NCI-H1436 treated with DMSO at 0.1 percent for 48 hours (cell line): ENCODE measurements at places on chromosomes 3 and 15.

DNA sequence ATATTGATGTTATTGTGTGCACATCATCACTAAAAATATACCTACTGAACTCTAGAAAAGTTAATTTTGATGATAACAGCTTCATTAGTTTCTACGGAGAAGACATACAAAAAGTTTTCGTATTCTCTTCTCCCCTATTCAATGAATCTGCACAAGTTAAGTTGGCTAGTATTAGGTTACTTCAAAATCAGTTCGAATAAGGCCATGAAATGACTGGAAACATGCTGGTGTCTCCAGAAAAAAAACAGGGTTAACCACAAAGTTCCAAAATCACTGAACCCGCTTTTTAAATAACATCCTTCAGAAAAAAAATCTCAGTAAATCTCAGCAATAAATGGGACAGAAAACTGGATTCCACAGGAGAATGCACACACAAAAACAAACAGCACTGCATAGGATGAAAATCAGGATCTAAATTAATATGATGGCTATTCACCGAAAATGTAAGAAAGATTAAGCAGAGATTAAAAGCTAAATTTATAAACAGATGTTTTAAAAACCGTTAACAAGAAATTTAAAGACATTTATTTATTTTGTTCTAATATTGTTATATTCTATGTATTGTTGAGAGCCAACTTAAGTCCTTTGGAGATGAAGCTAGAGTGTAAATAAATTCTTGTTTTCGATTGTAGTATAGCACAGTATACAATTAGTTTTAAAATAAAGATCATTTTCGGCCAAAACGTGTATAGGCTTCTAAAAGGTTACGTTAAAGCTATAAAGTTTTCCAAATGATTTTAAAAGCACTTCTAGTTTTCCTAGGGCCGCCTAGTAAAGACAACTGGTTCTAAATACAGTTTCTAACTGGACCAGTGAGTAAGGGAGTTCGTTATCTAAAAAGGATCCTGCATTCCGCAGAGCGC lies 1.0 kb downstream of the IGSF11 start:
- no peak for DNase-seq

DNA sequence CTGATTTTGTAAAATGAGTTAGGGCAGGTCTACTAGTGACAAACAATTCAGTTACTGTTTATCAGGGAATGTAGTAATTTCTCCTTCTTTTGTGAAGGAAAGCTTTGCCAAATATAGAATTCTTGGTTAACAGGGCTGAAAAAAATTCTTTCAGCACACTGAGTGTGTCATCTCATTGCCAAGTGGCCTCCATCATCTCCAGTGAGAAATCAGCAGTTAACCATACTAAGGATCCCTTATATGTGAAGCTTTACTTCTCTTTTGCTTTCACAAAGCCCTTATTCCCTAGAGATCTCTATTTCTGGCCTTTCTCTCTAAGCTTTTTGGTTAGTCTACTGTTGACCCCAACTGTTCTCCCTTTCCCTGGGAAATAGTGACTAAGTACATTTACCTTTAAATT lies 269.1 kb downstream of the SCAPER start:
- DNase-seq, result no peak

- peak; percentile 55 for DNase-seq
These were observed 73.0 kb downstream of the MYH15 start for GRCh38 chr3:108437439-108437838.

DNA sequence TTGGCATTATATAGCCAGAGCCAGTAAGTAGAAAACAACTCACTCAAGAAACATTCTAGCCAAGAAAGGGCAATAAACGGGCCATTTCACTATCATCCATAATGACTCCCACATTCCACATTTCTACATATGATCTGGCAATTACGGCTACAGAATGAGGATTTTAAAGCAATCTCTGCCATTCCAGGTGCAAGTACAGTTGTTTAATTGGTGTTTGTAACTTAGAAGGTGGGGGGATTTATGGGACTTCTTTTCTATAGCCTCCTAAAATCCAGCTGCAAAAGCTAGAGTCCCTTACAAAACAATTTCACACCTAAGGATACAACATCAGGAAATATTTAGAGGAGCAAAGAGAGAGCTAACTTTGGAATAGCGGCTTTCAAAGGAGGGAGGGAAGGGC lies 295.4 kb upstream of the RORA start:
- DNase-seq, result no peak

- DNase-seq, result no peak
These were observed 974.2 kb downstream of the NSUN3 start for GRCh38 chr3:95037097-95037496.

- DNase-seq, result no peak
These were observed 334.0 kb downstream of the SOX2 start for GRCh38 chr3:182045736-182046135.

DNA sequence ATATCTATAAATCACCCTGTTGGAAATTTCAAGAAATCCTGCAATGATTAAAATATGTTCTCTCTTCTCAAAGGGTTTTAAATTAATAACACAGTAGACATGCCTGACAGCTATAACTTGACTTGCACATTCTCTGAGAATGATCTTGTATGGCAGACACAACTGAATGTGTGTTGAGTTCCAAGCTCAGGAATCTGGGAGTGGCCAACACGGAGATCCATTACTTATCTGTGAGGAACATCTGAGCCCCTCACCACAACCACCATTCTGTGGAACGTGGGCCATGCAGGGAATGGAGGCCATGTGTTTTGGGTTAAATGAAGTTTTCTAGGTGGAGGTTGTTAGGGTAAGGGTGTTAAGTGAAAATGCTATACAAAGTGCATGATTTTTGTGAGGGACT lies 105.3 kb upstream of the CHMP2B start:
- DNase-seq, result no peak

- DNase-seq, result no peak
These were observed 685 bp downstream of the ADAMTSL3 start for GRCh38 chr15:83654379-83655236.

- DNase-seq, result no peak
These were observed 69.7 kb upstream of the CMSS1 start for GRCh38 chr3:99747915-99748314.

DNA sequence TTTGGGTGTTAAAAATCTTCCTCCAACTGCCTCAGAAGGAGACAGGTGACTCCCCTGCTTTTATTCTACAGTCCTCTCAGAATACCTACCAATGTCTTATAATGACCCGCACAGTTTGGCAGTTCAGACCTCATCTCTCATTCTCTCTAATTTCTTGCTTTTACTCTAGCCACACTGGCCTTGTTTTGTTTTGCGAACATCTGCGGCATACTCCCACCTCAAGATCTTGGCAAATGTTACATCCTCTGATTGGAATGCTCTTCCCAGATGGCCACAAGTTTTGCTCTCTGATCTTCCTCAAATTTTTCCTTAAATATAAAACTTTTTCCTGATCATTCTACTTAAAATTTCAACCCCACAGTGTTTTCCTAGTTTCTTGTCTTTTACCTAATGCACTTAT lies 94.1 kb downstream of the PLSCR2 start:
- no peak for DNase-seq

DNA sequence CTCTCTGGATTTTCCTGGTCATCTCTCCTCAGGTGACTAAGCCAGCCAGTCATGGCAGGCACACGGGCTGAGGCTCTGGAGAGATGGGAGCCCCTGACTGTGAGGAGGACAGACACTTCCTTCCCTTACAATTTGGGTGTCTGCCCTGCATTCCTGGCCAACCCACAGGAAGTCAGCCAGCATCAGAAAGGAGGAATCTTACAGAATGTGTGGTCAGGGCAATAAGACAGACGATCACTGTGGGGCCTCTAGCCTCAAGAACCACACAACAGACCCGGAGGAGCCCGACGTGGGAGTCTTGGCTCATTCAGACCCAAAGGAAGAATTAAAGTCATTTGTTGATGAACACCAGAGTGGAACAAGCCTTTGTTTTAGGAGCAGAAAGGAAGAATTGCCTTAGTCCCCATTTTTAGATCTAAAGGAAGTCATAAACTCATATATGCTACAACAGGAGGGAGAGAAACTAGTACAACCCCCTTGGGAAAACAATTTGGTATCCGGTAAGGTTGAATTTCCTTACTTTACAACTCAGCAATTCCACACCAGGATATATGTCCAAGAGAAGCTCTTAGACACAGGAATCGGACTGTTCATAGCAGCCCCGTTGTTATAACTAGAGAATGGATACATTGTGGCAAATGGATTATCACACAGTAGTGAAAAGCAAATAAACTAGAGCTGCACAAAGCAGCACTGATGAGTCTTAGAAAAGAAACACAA lies 62.2 kb downstream of the ABTB1 start:
- no peak for DNase-seq

DNA sequence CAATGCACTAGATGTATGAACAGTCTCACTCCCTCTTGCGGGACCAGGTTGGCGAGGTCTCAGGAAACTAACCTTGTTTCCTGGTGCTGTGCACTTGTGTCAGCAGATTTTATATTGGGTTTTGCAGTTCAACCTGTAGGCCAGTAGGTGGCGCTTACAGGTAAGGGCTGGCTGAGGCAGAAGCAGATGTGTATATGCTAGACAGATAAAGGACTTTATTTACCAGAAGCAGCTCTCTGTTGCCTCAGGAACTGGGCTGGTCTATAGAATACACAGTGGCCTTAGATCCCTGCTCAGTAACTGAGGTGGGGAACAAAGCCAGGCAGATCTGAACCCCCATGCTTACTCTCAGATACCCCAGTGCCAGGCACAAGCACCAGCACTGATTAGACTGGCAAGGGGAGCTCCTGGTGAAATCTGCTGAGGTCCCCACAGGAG lies 296.8 kb downstream of the DOCK3 start:
- DNase-seq, result no peak

DNA sequence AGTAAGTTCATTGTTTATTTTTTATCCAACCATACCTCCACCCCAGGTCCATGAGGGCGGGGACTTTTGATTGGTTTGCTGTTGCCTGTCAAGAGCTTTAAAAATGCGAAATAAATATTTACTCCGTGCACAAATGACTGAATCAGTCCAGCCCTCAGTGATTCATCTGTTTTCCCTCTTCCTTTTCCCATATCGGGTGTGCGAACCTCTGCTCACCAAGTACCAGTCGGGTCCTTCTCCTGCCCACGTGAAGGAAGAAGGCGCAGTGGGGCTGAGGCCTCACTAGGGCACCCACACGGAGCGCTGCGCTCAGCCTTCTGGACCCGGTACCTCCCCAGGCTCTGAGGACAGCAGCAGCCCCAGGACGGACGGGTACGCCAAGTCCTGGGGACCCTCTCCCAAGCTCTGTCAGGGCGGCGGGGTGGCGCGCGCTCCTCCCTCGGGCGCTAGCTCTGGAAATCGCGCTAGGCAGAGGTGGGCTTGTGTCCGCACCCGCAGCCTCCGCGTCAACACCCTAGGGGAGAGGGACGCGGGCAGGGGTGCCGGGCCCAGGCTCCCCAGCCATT lies 70.5 kb upstream of the EPHB3 start:
- DNase-seq, result no peak

- DNase-seq, result no peak
These were observed 192.5 kb downstream of the GOLGA6L6 start for GRCh38 chr15:20348900-20349773.

GRCh38 chr15:75989875-75990274 lies 22.3 kb downstream of the NRG4 start:
- no peak for DNase-seq

DNA sequence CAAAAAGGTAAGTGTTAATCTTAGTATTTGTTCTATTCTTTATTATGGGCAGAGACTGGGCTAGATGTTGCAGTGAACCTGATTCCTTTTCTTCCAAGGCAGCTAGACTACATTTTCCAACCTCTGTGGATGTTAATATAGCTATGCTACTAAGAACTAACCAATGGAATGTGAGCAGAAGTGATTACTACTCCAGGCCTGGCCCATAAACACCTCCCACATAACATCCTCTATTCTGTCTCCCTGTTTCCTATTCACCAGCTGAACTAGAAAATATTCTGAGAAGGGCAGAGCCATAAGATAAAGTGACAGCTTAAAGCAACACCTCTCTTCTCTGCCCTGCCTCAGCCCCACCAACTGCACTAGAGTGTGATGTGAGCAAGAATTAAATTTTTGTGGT lies 29.4 kb downstream of the CD200R1L start:
- DNase-seq, result no peak

GRCh38 chr3:156300929-156301840 lies 180.8 kb downstream of the KCNAB1 start:
- DNase-seq, result no peak

GRCh38 chr15:25989327-25989726 lies 126.2 kb upstream of the ATP10A start:
- DNase-seq, result no peak

DNA sequence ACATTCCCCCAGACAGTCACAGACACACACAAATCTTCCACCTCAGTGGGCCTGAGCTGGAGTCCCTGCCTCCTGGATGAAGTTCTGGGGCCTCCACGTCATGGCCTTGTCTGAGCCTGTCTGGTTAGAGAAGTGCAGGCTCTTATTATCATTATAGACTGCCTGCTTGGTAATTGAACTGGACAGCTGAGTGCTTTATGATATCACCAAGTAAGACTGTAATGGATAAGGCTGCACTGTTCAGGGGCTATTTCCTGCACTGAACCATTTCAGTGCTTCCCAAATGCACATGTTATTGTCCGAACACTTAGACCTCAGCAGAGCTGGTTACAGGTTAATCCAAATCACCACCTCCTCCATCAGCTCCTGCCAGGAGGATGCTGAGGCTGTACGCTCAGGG lies 8.7 kb upstream of the ST6GAL1 start:
- no peak for DNase-seq

- DNase-seq, result no peak
These were observed 50.9 kb downstream of the RHCG start for GRCh38 chr15:89445518-89445917.

DNA sequence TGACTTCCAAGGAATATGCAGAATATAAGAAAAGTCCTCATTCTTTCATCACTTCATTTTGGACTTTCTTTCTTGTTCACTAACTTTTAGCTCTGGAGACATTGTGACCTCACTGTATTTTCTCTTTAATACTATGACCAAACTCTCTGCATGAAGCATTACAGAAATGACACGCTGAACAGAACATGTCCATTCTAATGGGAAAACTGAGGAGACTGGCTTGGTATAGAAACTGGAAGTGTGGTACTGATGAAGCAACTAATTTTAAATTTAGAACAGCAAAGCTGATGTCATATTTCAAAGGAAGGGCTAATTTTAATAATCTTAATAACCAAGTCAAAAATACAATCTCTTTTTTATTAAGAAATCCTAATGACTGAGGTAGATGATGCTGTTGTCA lies 4.7 kb downstream of the DPH3 start:
- no peak for DNase-seq

- no peak for DNase-seq
These were observed 351.6 kb downstream of the TIGIT start for GRCh38 chr3:114645392-114645791.

DNA sequence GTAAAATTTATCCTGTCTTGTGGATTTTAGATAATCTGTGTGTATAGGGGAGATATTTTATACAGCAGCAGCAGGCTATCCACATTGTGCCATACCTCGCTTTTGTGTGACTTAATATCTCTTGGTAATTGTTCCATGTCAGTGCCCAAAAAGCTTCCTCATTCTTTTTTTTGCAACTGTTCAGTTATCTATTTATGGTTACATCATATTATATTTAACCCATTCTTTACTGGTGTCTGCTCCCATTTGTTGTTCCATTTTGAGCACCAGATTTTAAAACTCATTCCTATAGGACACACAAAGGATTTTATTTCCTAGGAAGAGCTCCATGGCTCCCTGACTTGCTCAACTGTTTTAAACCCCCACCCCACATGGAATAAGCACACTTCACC lies 86.3 kb upstream of the RASGRP1 start:
- no peak for DNase-seq
